ENCODE measurements at places on chromosomes 2 and 18.

DNA sequence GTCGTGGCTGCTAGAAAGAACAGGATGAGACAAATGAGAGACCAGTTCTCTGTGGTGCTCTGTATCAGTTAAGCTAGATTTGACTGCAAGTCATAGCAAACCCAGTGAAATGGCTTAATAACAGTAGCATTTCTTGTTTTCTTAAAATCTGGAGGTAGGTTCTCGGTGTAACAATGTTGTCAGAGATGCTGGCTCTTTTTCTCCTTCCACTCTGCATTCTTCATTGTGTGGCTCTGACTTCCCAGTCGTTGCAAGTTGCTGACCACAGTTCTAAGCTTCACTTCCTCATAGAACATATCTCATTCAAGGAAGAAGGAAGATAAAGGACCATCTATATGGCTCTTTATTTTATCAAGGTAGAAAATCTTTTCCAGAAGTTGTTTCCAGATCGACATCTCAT, 7.9 kb upstream of the CKAP2L start:
- no peak for DNase-seq

DNA sequence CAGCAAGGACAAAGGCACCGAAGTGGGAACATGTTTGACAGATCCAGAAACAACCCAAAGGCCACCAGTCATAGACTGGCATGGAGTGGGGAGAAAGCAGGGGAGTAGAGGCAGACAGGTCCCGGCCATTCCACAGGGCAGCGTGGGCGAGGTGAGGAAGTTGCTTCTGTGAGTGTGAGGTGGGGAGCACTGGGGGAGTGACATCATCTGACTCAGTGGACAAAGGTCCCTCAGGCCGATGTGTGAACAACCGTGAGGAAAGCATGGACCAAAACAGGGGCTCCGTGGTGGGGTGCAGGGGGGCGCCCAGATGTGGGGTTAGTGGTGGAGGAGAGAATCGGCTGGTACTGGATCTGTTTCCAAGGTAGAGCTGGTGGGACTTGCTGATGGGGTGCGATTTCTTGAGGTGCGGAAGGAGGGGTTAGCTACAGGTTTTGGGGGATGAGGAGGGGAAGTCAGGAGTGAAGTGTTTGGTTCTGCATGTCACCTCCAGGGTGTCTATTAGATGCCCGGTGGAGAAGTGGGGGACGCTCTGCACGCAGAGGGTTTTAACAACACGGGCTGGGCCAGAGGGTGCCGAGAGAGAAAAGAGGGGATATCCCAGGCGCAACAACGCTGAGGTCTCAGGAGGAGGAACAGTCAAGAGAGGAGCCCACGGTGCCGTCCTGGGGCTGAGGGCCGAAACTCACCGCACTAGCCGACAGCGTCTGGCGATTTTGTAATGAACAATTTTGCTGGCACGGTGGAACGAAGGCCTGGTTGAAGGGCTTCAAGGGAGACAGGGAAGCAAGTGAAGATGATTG, 2.5 kb upstream of the SFT2D3 start:
- DNase-seq: no peak

DNA sequence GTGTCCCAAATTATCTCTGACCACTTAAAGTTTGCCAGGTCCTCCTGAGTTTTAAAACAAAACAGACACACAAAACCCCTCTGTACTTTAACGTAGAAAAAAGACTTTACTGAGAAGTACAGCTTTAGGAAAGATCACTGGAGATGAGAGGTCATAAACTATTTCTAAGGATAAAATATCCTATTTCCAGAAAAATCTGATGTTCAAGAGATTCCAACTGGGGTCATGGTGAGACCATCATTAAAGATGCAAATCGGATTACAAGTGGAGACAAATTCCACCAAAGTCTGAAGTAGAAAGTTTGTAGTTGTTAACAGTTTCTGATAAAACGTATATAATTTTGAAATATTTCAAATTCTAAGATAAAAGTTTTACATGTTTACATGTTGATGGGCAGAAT, 241.6 kb downstream of the TCF4 start:
- DNase-seq: no peak

GRCh38 chr2:32278478-32278853, 762 bp downstream of the YIPF4 start:
- no peak for DNase-seq

DNA sequence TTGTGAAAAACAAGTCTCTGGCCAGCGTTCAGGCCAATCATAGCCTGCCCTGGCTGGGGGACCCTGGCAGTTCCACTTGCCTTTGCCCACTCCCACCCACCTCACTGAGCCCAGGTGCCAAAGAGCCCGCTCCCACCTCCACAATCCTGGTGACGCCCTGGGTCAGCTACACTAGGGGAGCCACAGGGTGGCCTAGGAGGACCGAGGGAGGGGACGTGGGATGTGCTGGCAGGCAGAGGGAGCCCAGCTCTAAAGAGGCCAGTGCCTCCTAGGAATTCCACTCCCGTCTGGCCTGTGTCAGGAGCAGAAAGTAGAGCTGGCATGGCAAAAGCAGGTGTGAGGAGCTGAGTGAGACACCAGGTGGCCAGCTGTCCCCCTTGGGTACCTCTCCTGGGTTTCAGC, 49.3 kb downstream of the TNS1 start:
- DNase-seq: no peak

All from NCI-H345 (cell line).